CD4-positive, alpha-beta memory T cell (primary cell): ENCODE measurements at places on chromosomes 2 and 18.

- DNase-seq: no peak
- no peaks in the 10 kb centered on the region for H3K36me3 ChIP-seq
- H3K27ac ChIP-seq: no peak overlapping the region
- H3K4me1 ChIP-seq: no peaks in the 10 kb centered on the region
- H3K4me3 ChIP-seq: no peak overlapping the region
These were observed 9.1 kb downstream of the THNSL2 start for GRCh38 chr2:88179228-88179679.

GRCh38 chr2:6759689-6760088 is 106.0 kb downstream of the CMPK2 start:
- no peaks in the 10 kb centered on the region for H3K4me1 ChIP-seq
- H3K36me3 ChIP-seq: no peaks in the 10 kb centered on the region
- no peak overlapping the region for H3K27ac ChIP-seq
- H3K4me3 ChIP-seq: no peak overlapping the region

GRCh38 chr2:32095671-32096070 is 32.3 kb downstream of the SPAST start:
- H3K36me3 ChIP-seq: peaks cover 2% of the 10 kb centered on the region
- H3K4me1 ChIP-seq: no peaks in the 10 kb centered on the region
- H3K27me3 ChIP-seq: no peaks in the 10 kb centered on the region

- H3K4me3 ChIP-seq: no peak overlapping the region
- no peaks in the 10 kb centered on the region for H3K4me1 ChIP-seq
- no peaks in the 10 kb centered on the region for H3K27me3 ChIP-seq
- no peak for DNase-seq
- H3K36me3 ChIP-seq: no peaks in the 10 kb centered on the region
- H3K27ac ChIP-seq: no peak overlapping the region
These were observed 56.0 kb downstream of the LIPG start for GRCh38 chr18:49617865-49618264.

GRCh38 chr2:180150606-180151005 is 143.5 kb upstream of the CWC22 start:
- H3K27me3 ChIP-seq: no peaks in the 10 kb centered on the region
- no peaks in the 10 kb centered on the region for H3K4me1 ChIP-seq
- DNase-seq: no peak
- H3K36me3 ChIP-seq: no peaks in the 10 kb centered on the region
- H3K27ac ChIP-seq: no peak overlapping the region
- H3K4me3 ChIP-seq: no peak overlapping the region

- peak overlapping the region; percentile 98 for H3K27ac ChIP-seq
- peaks cover 50% of the 10 kb centered on the region for H3K4me1 ChIP-seq
These were observed 2.2 kb downstream of the INO80D start for GRCh38 chr2:206083602-206084438.

DNA sequence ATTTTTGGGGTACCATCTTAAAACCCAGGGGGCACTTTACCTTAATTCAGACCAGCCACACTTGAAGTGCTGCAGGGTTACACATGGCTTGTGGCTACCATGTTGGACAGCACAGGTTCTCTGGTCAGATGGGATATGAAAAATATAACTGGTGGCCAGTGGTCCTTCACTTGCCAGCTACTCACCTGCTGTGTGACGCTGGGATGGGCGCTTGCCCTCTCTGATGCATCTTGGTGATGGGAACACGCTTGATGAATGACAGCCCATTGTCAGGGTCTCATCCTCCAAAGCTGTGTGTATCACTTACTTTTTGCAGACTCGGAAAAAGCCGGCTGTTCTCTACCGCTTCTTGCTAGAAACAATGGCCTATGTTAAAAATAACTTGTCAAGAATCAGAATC is 22.5 kb downstream of the HJURP start:
- H3K27ac ChIP-seq: no peak overlapping the region
- DNase-seq: no peak
- no peak overlapping the region for H3K4me3 ChIP-seq
- no peaks in the 10 kb centered on the region for H3K36me3 ChIP-seq

DNA sequence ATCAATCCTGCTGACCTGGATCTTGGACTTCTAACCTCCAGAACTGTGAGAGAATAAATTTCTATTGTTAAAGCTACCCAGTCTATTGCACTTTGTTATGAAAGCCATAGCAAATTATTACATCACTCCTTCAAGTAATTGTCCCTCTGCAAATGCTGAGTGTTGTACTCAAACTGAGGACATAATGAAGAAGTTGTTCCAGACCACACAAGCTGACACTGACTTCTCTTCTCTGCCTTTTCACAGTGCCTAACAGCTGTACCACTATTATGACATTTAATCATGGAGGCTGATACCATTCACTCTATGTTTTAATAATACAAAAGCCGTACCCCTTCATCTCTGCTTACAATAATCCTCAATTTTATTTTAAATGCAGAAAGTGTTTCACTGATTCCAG is 424.1 kb upstream of the PIK3C3 start:
- no peak overlapping the region for H3K4me3 ChIP-seq
- no peak for DNase-seq
- H3K27ac ChIP-seq: no peak overlapping the region
- no peaks in the 10 kb centered on the region for H3K27me3 ChIP-seq
- H3K4me1 ChIP-seq: no peaks in the 10 kb centered on the region

GRCh38 chr2:239731998-239732665 is 293.0 kb downstream of the NDUFA10 start:
- no peaks in the 10 kb centered on the region for H3K36me3 ChIP-seq
- H3K4me3 ChIP-seq: no peak overlapping the region
- H3K27me3 ChIP-seq: no peaks in the 10 kb centered on the region
- no peak for DNase-seq

- no peak overlapping the region for H3K4me3 ChIP-seq
- H3K27ac ChIP-seq: no peak overlapping the region
- H3K4me1 ChIP-seq: no peaks in the 10 kb centered on the region
- no peaks in the 10 kb centered on the region for H3K27me3 ChIP-seq
- no peak for DNase-seq
These were observed 11.1 kb upstream of the SLC66A3 start for GRCh38 chr2:11144077-11144737.

- no peak overlapping the region for H3K4me3 ChIP-seq
- no peaks in the 10 kb centered on the region for H3K27me3 ChIP-seq
- DNase-seq: no peak
- H3K27ac ChIP-seq: no peak overlapping the region
These were observed 144.7 kb downstream of the PMAIP1 start for GRCh38 chr18:60044290-60045006.

DNA sequence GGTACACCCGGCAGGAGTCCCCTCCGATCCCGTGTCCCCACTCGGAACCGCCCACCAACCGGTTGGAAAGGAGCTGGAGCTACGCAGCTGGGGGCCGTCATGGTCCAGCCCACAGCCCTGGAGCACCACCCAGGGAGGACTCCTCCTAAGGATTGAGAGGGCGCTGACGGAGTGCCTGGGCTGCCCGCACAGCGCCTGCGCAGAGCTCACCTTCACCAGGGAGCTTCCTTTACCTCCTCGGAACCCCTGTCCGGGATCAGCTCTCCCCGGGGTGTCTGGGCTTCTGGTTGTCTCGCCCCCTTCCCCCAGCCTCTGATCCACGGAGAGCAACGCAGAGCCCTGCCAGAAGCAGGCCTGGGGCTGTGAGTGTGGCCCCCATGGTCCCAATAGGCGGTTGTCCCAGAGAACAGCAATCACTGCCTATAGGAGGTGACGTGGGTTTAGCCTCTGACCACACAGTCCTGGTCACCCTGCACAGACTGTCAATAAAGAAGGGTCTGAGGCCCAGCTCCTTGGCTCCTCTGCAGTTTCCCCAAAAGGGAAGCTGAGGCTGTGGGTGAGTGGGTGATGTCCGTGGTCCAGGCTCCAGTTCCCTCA is 14.6 kb downstream of the ALPG start:
- H3K27ac ChIP-seq: no peak overlapping the region
- no peak for DNase-seq
- H3K4me3 ChIP-seq: no peak overlapping the region
- no peaks in the 10 kb centered on the region for H3K27me3 ChIP-seq

DNA sequence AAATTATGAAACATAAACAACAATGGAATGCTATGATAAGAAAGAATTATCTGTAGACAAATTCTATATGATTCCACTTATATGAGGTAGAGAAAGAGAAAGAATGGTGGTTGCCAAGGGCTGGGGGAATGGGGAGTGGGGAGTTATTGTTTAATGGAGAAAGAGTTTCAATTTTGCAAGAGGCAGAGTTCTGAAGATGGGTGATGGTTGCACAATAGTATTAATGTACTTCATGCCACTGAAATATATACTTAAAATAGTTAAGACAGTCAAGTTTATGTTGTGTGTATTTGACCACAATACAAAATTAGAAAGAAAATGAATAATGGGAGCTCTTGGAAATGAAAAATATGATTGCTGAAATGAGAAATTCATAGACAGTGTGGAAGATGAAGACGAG is 22.6 kb upstream of the FAM117B start:
- no peak for DNase-seq
- H3K27ac ChIP-seq: no peak overlapping the region
- H3K36me3 ChIP-seq: no peaks in the 10 kb centered on the region
- no peaks in the 10 kb centered on the region for H3K27me3 ChIP-seq
- no peak overlapping the region for H3K4me3 ChIP-seq

GRCh38 chr2:132659331-132659730 is 10.7 kb downstream of the LYPD1 start:
- no peak overlapping the region for H3K4me3 ChIP-seq
- no peaks in the 10 kb centered on the region for H3K36me3 ChIP-seq
- H3K27ac ChIP-seq: no peak overlapping the region
- no peaks in the 10 kb centered on the region for H3K4me1 ChIP-seq

GRCh38 chr2:1900732-1901131 is 156.4 kb upstream of the PXDN start:
- H3K4me3 ChIP-seq: no peak overlapping the region
- H3K36me3 ChIP-seq: no peaks in the 10 kb centered on the region
- H3K27me3 ChIP-seq: no peaks in the 10 kb centered on the region
- H3K4me1 ChIP-seq: no peaks in the 10 kb centered on the region
- no peak overlapping the region for H3K27ac ChIP-seq

GRCh38 chr18:26268454-26268853 is 42.2 kb downstream of the TAF4B start:
- DNase-seq: no peak
- no peak overlapping the region for H3K27ac ChIP-seq
- no peak overlapping the region for H3K4me3 ChIP-seq
- H3K4me1 ChIP-seq: no peaks in the 10 kb centered on the region

GRCh38 chr2:78699696-78700095 is 325.8 kb upstream of the REG3G start:
- no peaks in the 10 kb centered on the region for H3K36me3 ChIP-seq
- no peak for DNase-seq
- no peaks in the 10 kb centered on the region for H3K4me1 ChIP-seq
- no peak overlapping the region for H3K4me3 ChIP-seq
- H3K27ac ChIP-seq: no peak overlapping the region
- H3K27me3 ChIP-seq: no peaks in the 10 kb centered on the region

DNA sequence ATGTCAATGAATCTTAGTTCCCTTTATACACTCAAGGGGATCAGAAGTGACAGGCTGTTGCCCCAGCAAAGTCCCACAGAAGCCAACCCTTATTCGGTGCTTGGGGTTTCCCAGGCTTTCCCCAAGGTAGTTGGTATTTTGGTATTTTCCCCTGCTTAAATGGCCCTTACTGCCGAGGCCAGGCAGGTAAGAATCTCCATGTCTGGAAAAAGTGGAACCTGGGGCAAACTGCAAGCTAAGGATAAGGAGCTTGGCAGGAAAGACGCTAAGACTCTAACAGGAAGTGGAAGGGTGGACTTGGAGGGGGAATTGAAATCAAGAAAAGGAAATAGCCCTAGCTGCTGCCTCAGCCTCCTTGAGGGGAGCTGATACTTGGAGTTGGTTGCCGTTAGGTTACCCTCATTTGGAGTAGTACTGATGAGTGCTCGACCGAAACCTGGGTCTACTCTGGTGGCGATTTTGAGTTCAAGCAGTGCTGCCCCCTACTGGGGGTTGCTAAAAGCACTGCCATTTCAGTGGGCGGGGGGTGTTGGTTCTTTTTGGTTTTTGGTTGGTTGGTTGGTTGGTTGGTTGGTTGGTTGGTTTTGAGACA is 3.3 kb upstream of the GPBAR1 start:
- H3K27ac ChIP-seq: peak overlapping the region; percentile 58
- H3K4me3 ChIP-seq: no peak overlapping the region
- H3K4me1 ChIP-seq: peaks cover 10% of the 10 kb centered on the region
- peaks cover 34% of the 10 kb centered on the region for H3K36me3 ChIP-seq

GRCh38 chr2:111975053-111975552 is 76.7 kb downstream of the MERTK start:
- DNase-seq: no peak
- H3K27ac ChIP-seq: no peak overlapping the region
- no peaks in the 10 kb centered on the region for H3K27me3 ChIP-seq
- H3K36me3 ChIP-seq: no peaks in the 10 kb centered on the region
- H3K4me3 ChIP-seq: no peak overlapping the region
- no peaks in the 10 kb centered on the region for H3K4me1 ChIP-seq

DNA sequence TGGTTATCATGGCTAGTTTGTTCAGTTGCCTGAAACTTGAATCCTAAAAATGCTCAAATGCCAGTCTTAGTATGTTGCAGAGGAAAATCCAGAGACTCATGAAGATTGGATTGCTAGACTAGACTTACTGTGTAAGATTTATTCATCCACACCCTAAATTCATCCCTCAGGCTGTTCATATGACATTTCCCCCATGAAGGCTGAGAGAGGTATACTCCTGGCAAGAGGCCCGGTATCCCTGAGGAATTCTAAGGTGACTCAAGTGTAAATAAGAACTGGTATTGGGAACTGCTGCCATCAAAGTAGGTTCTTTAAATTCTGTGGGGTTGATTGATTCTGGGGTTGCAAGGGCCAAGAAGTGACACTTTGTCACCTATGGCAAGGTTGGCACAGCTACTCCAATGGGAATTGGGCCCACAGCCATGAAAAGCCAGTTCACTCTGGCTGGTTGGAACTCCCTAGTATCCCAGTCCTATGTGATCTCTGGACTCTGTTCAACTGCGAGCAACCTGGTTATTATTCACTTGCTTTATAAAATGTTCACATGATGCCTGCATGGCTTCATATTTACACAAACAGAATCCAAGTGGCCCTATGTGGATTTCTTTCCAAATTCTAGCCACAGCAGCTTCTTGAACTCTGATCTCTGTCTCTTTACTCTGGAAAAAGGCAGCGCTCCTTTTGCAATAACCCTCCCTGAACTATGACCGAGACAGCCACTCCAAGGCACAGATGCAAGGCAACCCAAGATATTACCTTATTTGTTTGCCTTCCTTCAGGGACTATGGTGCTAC is 429.1 kb downstream of the CBLN2 start:
- no peaks in the 10 kb centered on the region for H3K36me3 ChIP-seq
- no peak for DNase-seq
- H3K4me3 ChIP-seq: no peak overlapping the region
- no peaks in the 10 kb centered on the region for H3K27me3 ChIP-seq
- no peaks in the 10 kb centered on the region for H3K4me1 ChIP-seq

DNA sequence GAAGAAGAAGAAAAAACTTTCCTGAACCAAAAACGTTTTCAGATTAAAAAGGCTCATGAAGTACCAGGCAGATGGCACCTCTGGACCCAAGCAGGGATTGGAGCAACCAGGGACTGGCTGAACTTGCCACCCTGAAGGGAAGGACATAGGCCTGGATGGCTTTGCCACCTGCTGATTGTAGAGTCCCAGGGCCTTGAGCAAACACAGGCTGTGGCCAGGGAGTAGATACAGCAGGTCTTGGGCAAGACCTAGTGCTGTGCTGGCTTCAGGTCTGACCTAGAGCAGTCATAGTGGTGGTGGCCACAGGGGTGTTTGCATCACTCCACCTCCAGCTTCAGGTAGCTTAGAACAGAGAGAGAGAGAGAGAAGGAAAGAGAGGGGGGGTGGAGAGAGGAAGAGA is 231.5 kb upstream of the FBXO11 start:
- no peaks in the 10 kb centered on the region for H3K27me3 ChIP-seq
- no peak for DNase-seq
- no peak overlapping the region for H3K27ac ChIP-seq
- no peaks in the 10 kb centered on the region for H3K36me3 ChIP-seq
- no peak overlapping the region for H3K4me3 ChIP-seq

- no peak for DNase-seq
- no peaks in the 10 kb centered on the region for H3K27me3 ChIP-seq
- H3K4me3 ChIP-seq: no peak overlapping the region
These were observed 238.8 kb downstream of the IKZF2 start for GRCh38 chr2:212912445-212913103.
